ENCODE measurements at places on chromosomes 16 and 17.

GRCh38 chr16:30777591-30778297 is 9.3 kb downstream of the ZNF629 start:
- DNase-seq: no peak

GRCh38 chr16:17380613-17381012 is 90.1 kb downstream of the XYLT1 start:
- no peak for DNase-seq

DNA sequence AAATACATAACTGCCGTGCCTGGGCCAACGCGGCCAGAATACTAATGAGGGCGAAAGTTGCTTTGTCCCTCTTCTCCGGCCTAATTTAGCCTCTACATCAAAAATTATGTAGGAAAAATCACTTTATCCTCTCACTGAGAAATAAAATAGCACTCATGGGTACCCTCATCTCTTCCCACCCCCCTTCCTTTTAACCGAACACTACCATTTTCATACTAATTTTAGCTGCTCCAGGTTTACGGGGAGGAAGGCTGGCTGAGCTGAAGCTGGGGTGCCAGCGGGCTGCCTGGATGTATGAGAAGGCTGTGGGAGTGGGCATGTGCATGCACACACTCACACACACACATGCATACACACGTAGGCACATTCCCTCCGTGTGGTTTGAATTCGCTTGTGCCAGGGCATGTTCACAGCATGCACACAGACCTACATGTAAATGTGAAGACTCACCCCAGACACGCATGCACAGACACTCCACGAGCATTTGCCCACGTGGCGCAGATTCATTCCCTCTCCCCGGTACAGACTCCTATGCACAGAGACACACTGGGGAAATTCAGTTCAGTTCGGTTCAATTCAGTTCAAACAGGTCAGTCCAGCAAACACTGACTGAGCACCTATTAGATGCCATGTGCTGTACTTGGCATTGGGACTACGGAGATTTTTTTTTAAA is 145.1 kb downstream of the MRM1 start:
- DNase-seq: no peak

GRCh38 chr16:73308771-73309170 is 260.8 kb upstream of the ZFHX3 start:
- DNase-seq: no peak

DNA sequence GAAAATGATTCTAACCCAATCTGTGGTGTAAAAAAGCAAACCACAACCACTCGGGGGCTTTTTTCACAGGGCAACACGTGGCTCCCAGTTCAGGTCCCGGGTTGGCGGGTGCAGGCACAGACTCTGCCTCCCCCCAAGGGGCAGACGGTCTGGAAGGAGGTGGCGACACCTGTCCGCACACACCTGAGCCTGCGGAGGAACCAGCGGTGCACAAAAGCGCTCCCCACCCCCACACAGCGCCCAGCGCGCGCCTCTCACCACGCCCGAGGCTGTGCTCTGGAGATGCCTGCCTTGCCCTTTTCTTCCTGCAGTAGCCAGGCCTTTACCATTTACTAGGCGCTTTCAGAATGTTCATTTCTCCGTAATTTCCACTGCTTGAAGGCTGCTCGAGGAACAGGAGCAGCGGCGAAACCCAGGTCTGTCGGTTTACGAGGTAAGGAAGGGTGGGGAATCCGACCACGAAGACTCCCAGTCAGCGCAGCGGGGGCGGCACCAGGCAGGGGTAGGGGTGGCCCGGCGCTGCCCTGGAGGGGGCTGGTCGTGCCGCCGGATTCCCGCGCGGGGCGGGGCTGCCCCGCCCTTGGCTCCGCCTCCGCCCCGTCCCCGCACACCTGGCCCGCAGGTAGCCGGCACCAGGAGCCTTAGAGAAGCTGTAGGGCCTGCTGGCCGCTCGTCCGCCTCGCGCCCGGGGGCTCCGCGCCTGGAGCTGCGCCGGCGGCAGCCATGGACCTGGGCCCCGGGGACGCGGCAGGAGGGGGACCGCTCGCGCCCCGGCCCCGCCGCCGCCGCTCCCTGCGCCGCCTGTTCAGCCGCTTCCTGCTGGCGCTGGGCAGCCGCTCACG is at the start of gene USP43:
Gene USP43, plus strand, starts transcription at position 608 of the 842 bp plus-strand sequence. Its CDS starts 116 bp downstream, at position 724.
- no peak for DNase-seq

Measured in NCI-H446 treated with DMSO at 0.1 percent for 48 hours (cell line).